ENCODE measurements at places on chromosomes 4 and X.

GRCh38 chr4:55979562-55979961 is 30.8 kb downstream of the CEP135 start:
- no peak for DNase-seq

- no peak for DNase-seq
These were observed 508.7 kb upstream of the DIPK2B start for GRCh38 chrX:45709381-45709780.

GRCh38 chrX:40167850-40168479 is 70.2 kb upstream of the BCOR start:
- DNase-seq: no peak

DNA sequence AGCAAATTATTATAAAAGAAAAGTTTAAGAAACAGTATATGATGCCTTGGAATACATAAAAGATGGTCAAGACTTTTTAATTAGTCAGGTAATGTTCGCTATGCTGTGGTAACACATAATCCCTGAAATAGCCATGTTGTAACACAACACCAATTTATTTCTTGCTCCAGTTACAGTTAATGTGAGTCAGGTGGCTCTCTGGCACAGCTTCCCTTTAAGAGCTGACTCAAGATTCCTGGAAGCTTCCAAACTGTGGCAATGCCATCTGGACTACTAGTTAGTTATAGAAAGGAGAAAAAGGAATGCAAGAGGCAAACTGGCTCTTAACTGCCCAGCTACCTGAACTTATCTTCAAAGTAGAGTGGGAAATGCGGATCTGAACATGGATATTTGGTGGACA is 210.5 kb downstream of the CHM start:
- no peak for DNase-seq

GRCh38 chr4:22625311-22625710 is 67.4 kb upstream of the GBA3 start:
- no peak for DNase-seq

DNA sequence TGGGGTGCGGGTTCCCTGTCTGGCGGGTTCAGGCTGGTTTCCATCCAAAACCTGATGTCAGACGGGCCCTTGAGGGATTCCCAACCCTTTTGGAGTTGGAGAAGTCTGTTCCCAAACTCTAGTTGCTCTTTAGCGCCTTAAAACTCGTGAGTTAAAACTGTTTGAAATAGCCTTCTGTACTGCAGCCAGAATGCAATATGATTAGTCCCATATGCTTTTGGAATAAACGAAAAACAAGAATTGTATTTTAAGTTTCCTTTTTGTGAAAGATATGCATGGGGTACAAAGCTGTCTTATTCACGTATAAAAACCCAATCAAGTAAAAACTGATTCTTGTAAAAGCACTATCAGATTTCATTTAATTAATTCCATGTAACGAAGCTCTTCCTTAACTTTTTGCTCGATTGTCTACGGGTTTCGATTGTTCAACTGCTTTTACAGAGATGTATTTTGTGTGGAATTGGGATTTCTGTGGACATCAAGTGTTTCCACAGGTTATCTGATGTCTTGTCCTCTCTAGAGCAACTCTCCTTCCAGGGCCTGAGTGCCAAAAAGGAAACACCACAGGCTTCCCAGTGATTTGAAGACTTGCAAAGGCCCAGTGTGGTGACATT is 49.5 kb downstream of the CLDN34 start:
- no peak for DNase-seq

DNA sequence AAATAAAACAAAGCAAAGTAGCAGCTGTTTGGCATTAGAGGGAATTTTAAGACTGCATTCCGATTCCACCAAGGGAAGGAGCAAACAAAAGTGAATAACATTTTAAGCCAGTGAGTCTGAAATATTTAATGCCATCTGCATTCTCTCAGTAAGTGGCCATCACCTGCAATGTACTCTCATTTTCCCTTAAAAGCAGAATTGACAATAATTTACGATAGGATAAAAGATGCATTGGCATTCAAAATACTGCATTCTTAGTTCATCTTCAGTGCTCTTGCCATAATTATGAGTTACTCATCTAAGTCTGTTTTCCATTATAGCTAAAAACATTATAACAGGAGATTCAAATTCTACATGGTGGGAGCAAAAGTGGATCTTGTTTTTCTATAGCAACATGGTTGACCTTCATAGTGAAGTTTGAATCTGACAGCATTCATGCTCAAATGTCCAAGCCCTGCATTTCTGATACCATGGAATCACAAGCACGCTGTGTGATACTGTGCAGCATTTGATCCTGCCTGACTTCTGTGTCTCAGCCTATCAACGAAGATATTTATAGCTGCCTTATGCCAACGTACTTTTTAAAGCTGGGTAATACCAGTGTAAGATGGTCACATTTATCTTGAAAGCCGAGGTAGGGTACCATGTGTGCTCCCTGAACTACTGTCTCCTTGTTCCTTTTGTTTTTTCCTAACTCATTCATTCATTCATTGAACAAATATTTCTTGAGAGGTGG is 355.3 kb upstream of the IGFBP7 start:
- no peak for DNase-seq

DNA sequence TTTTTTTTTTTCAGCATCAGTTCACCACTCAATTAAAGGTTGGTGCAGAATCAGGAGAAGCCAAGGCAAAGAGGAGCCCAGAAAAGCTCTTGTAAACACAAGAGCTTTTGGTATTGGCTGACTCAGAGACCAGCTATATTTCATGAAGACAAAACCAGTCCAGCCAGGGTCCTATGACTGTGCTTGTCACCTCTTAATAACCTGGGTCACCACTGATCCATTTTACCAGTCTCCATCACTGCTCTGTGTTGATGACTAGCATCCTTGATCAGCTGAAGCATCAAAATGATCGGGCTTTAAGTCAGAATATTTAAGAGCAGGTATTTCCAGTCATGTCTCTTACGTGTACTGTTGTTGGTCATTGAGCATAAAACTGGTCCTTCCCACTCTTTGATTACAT is 237.9 kb downstream of the PACRGL start:
- DNase-seq: no peak

GRCh38 chr4:86890790-86891189 is 1.4 kb downstream of the C4orf36 start:
- DNase-seq: no peak

DNA sequence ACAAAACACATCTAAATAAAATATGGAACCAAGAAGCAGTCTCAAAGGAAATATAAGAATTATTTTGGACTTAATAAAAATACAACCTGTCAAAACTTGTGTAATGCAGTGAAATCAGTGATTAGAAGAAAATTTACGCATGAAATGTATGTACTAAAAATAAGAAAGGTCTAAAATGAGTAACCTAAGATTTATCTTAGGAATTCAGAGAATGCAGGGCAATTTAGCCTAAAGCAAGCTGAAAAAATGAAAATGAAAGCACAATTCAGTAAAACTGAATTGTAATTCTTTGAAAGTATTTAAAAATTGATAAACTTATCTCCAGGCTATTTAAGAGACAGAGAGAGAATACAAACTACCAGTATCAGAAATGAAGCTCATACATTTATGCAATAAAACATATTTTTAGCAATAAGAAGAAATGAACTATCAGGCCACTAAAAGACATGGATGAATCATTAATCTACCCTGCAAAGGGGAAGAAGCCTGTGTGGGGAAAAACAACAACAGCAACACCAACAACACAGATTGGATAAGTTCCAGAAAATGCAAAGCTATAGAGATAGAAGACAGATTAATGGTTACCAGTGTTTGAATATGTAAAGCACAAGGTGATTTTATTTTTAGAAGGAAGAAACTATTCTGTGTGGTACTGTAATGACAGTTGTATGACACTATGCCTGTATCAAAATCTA is 442.0 kb upstream of the ADGRL3 start:
- DNase-seq: no peak

DNA sequence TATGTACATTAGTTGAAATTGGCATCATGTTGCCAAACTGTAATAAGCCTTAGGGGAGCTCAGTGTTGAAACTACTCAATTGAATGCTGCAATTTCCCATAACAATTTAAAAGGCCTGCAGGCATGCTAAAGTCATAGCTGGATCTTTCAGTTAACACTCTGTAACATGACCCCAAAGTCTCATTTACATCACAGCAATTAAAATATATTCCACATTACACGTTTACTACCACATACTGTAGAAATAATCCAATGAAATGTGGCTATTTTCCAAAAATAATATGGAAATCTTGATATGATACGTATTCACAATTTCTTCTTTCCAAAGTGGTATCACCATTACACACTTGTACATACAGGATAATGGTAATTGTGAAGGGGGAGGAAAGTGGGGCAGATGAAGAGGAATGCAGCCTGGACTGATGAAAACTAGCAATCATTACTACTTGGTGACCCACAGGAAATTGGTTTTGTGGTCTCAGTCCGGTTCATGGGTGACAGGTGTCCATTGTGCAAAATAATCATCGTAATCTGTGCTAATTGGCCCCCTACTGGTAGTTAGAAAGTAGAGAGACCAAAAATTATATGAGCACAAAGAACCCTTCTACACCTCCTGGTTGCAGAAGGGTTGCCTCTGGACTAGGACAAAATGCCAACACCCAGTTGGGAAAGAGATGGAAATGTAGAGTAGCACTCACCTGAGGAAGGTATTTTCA is 63.7 kb downstream of the TENM3 start:
- no peak for DNase-seq

Data from stimulated activated CD8-positive, alpha-beta memory T cell treated with anti-CD3 and anti-CD28 coated beads, Interleukin-7, amount 100 ng/mL, for 48 hours (primary cell).